ENCODE measurements at places on chromosomes 7 and 10. TPM values are rescaled to one million over a fixed set of nuclear protein-coding genes. Genes with fewer than 3 reads are reported as not detected.

- peaks cover 65% of the 10 kb centered on the region for H3K4me1 ChIP-seq
- H3K27me3 ChIP-seq: no peaks in the 10 kb centered on the region
- H3K36me3 ChIP-seq: no peaks in the 10 kb centered on the region
- DNase-seq: peak; percentile 88
These were observed 16.3 kb downstream of the SMURF1 start for GRCh38 chr7:99127636-99128035.

- DNase-seq: no peak
- H3K36me3 ChIP-seq: no peaks in the 10 kb centered on the region
- H3K4me1 ChIP-seq: 0 out of 2 replicates have a peak, but pooled peaks cover 8% of the 10 kb centered on the region
These were observed 14.6 kb downstream of the AMZ1 start for GRCh38 chr7:2702594-2702957.

DNA sequence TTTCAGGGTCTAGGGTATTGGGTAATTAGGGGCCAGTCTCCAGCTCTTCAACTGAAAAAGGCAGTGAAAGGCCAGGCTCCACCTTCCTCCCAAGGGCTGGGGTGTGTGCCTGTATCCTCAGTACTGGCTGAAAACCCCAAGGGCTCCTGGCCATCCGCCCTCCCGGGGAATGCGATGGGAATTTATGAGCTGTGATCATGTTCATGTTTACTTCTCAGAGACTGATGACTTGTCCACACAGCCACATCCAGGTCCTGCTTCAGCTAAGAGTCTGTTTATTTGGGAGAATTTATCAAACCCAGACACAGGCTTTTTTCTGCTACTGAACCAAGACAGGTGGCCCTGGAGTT is 91.7 kb downstream of the CCDC3 start:
- no peaks in the 10 kb centered on the region for H3K4me1 ChIP-seq
- no peak for DNase-seq
- no peak overlapping the region for H3K4me3 ChIP-seq
- H3K27ac ChIP-seq: no peak overlapping the region

- no peaks in the 10 kb centered on the region for H3K36me3 ChIP-seq
- H3K4me3 ChIP-seq: no peak overlapping the region
- DNase-seq: peak; percentile 90
- no peaks in the 10 kb centered on the region for H3K27me3 ChIP-seq
These were observed 14.4 kb upstream of the YWHAG start for GRCh38 chr7:76372984-76373833.

The OPALIN gene
- not detected for polyA plus RNA-seq

The MACC1 gene
- 0.03 TPM for polyA plus RNA-seq

DNA sequence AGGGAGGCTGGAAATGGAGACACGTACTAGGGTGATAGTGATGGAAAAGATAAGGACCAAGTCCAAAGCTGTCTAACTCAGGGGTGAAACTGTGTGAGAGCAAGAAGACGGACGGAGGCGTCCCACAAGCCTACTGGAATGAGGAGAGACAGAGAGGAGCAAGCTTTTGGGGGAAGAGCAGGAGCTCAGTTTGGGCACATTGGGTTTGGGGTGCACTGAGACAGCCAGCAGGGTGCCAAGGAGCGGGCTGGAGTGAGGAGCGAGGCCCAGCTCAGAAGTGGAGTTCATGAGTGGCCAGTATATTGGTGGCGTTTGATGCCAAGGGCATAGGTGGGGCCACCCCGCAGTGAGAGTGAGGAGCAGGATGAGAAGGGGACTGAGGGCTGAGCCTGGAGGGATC is 22.6 kb downstream of the GHRHR start:
- H3K36me3 ChIP-seq: no peaks in the 10 kb centered on the region
- H3K4me1 ChIP-seq: no peaks in the 10 kb centered on the region
- H3K27me3 ChIP-seq: peaks cover 15% of the 10 kb centered on the region
- no peak overlapping the region for H3K27ac ChIP-seq

DNA sequence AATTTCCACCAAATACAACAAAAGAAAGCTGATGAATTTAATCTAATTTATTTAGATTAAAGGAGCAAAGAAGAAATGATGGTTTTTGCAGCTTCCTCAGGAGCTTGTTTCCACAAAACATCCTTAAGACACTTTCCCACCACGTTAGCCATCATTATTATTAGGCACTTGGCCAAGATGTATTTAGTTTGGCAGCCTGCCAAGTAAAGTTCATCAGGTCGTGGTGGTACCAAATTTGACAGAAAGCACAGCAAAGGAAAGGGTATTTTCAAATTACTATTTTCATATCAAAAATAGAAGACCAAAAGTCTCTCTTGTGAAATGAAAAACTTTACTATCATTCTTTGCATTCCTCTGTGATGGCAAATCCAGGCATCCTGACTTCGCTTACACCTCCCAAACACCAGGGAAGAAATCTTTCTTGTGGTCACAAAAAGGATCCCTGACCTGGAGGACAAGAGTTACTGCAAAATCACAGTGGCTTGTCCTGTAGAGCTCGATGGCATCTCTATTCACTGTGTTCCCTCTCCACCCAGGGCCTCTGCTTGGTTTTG is 123.1 kb upstream of the INHBA start:
- no peaks in the 10 kb centered on the region for H3K27me3 ChIP-seq
- H3K4me3 ChIP-seq: no peak overlapping the region
- DNase-seq: peak; percentile 26
- H3K36me3 ChIP-seq: no peaks in the 10 kb centered on the region
- no peak overlapping the region for H3K27ac ChIP-seq

The MKI67 gene
- 19.5 TPM for polyA plus RNA-seq

GRCh38 chr10:22301193-22301592 is 15.0 kb upstream of the COMMD3 start:
- no peaks in the 10 kb centered on the region for H3K4me1 ChIP-seq
- H3K27ac ChIP-seq: no peak overlapping the region
- H3K27me3 ChIP-seq: no peaks in the 10 kb centered on the region
- no peaks in the 10 kb centered on the region for H3K36me3 ChIP-seq
- no peak for DNase-seq

- no peaks in the 10 kb centered on the region for H3K36me3 ChIP-seq
- peak overlapping the region; percentile 85 for H3K27ac ChIP-seq
- peaks cover 43% of the 10 kb centered on the region for H3K4me1 ChIP-seq
- no peaks in the 10 kb centered on the region for H3K27me3 ChIP-seq
These were observed 500 bp downstream of the CUL1 start for GRCh38 chr7:148699024-148699781.

- no peaks in the 10 kb centered on the region for H3K27me3 ChIP-seq
- DNase-seq: peak; percentile 71
- H3K4me1 ChIP-seq: peaks cover 12% of the 10 kb centered on the region
- no peak overlapping the region for H3K4me3 ChIP-seq
- H3K36me3 ChIP-seq: no peaks in the 10 kb centered on the region
These were observed 98.9 kb downstream of the KMT2C start for GRCh38 chr7:152336754-152337368.

DNA sequence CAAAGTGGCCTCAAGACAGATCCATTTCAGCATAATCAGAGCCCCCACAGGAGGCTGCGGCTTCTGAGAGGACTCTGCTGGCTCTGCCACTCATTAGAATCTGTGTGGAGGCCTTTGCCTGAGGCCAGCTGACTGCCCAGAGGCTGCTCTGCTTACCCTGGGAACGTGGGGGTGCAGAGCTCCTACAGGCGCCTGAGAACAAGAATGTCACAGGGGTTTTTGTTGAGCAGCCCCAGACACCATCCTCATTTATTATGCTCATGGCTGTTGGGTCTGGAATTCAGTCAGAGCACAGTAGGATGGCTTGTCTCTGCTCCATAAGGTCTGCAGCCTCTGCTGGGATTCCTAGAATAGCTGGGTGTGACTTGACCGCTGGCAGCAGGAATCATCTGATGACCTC is 101.8 kb upstream of the GDF10 start:
- peaks cover 12% of the 10 kb centered on the region for H3K27me3 ChIP-seq
- no peak overlapping the region for H3K27ac ChIP-seq
- no peaks in the 10 kb centered on the region for H3K36me3 ChIP-seq
- DNase-seq: no peak

- H3K36me3 ChIP-seq: peaks cover 3% of the 10 kb centered on the region
- no peaks in the 10 kb centered on the region for H3K27me3 ChIP-seq
- H3K4me1 ChIP-seq: peaks cover 53% of the 10 kb centered on the region
- H3K4me3 ChIP-seq: no peak overlapping the region
- no peak for DNase-seq
These were observed 97.5 kb downstream of the TCF7L2 start for GRCh38 chr10:113047605-113047962.

The SHTN1 gene
- polyA plus RNA-seq: 3.5 TPM

The CABCOCO1 gene
- polyA plus RNA-seq: 1.2 TPM

DNA sequence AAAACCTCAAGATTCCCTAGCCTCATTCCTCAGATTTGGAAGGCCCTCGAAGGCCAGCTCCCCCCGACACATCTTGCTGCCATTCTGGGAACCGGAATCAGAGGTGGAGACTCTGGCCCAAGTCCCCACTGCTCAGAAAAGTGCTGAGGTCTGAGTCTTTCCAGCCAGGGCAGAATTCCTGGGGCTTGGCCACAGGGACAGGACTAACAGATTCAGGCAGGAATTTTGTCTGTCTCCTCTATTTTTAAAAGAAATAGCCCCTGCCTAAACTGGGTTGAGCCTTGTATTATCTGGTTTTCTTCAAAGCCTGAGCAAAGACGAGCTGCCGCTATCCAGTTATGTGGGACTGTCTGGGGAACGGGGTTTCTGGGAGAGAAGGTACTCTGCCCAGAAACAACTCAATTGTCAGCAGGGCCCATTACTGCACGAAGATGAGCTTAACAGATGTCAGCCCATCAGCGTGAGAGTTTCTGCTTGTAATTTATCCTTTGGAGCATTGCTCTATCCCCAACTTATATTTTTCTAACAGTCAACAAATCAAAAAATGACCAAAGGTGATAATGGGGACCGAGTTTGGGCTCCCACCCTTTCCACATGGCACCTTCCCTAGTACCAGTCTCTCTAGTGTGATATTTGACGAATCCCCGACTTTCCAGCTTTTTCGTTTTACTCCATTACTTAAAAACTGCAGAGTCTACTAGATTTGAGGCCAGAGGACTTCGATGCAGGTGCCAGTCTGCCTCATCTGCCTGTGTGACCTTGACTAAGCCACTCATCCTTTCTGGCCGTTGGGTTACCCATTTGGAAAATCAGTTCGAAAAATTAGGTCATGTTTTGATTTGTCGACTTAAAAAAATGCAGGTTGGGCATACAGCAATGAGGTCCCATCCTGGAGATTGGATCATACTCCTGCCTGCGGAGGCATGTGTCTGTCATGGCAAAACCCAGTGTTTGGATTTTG is 110.9 kb downstream of the WDR11 start:
- no peak overlapping the region for H3K27ac ChIP-seq
- no peak overlapping the region for H3K4me3 ChIP-seq

DNA sequence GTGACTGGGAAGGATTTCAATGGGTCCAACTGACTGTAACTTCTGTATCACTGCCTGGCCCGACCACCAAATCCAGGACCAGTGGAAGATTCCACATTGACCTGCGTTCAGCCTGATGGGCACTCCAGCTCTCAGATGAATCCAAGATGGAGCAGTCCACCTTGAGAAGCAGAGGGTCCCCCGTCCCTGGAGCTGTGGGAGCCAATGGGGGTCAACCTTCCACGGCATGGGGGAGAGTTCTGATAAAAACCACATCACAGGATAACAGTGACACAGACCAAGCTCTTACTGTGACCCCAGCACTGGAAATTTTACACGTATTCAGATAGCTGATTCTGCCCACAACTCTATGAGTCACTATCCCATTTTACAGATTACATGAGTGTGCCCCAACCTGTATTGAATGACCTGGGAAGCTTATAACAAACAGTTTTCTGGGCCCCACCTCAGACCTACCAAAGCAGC is 11.2 kb downstream of the ZCCHC24 start:
- H3K36me3 ChIP-seq: peaks cover 8% of the 10 kb centered on the region
- H3K4me1 ChIP-seq: peaks cover 75% of the 10 kb centered on the region
- peak; percentile 68 for DNase-seq
- H3K27ac ChIP-seq: peak overlapping the region; percentile 95

DNA sequence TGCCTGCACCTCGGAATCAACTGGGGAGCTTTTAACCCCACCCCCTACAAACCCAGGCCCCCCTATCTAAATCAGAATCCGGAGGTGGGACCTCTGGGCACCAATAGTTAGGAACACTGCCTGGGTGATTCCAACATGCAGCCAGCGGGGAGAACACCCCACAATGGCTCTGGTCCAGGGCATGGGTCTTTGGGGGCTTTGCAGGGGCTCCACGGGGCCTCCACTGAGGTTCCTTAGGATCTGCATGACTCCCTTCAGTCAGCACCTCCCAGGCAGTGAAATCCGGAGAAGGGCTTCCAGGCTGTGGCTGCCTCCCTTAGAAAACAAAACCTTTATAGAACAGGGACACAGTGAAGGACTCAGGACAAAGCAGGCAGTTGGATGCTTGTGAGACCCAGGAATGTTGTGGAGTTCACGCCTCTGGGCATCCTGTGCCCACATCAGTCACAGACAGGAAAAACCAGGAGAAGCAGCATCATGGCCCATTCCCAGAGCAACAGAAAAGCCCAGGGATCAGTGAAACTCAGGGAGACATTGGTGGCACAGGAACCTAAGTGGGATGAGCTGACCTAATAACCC is 16.5 kb upstream of the AOC1 start:
- H3K4me3 ChIP-seq: no peak overlapping the region
- H3K4me1 ChIP-seq: no peaks in the 10 kb centered on the region
- H3K36me3 ChIP-seq: no peaks in the 10 kb centered on the region
- H3K27ac ChIP-seq: no peak overlapping the region
- H3K27me3 ChIP-seq: no peaks in the 10 kb centered on the region

The ABCA13 gene
- polyA plus RNA-seq: not detected

The CLRN3 gene
- not detected for polyA plus RNA-seq

The EPO gene
- polyA plus RNA-seq: not detected

The OR2A42 gene
- polyA plus RNA-seq: not detected

The HOXA6 gene
- polyA plus RNA-seq: 3.5 TPM

- peaks cover 28% of the 10 kb centered on the region for H3K4me1 ChIP-seq
- no peaks in the 10 kb centered on the region for H3K36me3 ChIP-seq
- no peak overlapping the region for H3K27ac ChIP-seq
- no peak overlapping the region for H3K4me3 ChIP-seq
- DNase-seq: no peak
- H3K27me3 ChIP-seq: no peaks in the 10 kb centered on the region
These were observed 132.1 kb upstream of the BTBD16 start for GRCh38 chr10:122138831-122139625.

All from GM23248 (cell line).